ENCODE measurements at places on chromosomes 7 and 10.

GRCh38 chr7:13742811-13743210 lies 246.7 kb downstream of the ETV1 start:
- peak; percentile 47 for DNase-seq

DNA sequence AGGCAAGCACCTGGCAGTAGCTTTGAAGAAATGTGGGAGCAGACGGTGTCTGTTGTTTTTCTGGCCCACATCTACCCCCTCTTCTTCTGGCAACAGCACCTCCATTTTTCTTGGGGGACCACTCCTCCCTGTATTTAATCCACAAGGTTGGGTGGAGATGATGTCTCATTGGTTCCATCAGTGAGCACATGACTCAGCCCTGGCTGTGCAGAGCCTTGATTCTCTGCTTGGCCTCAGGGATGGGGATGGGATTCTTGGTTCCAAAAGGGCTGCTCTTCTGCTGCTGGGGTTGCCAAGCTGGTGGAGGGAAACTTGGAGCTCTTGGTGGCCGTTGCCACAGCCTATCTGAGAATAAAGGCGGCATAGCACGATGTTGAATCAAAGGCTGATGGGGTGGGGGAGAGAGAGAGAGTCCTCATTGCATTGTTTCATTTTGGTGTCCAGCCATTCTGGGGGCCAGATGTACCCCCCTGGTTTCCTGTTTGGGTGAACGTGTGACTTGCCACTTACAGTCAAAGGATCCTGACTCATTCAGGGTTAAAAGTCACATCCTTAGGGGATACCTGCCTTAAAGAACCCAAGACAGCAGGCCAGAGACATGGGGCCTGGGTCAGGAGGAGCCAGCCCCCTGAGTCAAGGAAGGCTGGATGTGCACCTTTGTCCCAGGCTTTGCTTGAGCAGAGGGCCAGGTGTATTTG lies 25.9 kb downstream of the GRK5 start:
- no peak for DNase-seq

DNA sequence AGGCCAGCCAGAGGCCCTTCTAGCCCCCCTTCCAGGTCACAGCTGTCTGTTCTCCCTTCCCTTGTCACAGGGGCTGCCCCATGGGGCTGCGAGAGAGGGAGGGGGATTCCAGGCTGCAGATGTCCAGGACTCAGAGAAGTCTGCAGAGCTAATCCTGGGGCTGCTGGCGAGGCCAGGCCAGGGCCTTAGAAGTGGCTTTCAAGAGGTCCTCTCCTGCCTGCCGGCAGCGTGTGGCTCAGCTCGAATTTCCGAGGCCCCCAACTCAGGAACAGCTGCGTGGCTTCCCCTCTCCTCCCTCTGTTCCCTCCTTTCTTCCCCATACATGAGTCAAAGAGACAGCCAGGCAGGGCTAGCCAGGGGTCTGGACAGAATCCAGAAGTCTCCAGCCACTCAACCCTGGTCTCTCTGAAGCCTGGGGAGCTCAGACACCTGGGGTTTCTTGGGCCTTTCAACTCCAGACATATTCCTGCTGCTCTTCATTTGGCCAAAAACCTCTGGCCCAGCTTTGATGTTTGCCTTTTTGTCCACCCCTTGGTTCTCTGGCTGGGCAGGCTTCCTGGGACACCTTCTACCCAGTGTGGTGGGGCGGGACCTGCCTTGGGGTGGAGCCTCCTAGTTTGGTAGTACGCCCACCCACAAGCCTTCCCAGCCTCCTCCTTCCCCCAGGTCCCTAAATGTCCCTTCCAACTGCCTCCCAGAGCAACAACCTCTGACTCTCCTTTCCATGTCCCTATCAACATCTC lies 21.8 kb upstream of the EIF5AL1 start:
- no peak for DNase-seq

- DNase-seq: no peak
Observed at GRCh38 chr7:45892407-45893035, 4.2 kb downstream of the IGFBP1 start.

DNA sequence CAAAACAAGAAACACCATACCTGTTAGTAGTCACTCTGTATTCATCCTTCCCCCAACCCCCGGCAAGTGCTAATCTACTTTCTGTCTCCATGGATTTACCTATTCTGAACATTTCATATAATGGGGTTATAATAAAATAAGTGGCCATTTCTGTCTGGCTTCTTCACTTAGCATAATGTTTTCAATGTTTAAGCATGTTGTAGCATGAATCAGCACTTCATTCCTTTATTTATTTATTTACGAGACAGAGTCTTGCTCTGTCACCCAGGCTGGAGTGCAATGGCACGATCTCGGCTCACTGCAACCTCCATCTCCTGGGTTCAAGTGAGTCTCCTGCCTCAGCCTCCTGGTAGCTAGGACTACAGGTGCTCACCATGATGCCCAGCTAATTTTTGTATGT lies 69.2 kb downstream of the HIP1 start:
- DNase-seq: no peak

DNA sequence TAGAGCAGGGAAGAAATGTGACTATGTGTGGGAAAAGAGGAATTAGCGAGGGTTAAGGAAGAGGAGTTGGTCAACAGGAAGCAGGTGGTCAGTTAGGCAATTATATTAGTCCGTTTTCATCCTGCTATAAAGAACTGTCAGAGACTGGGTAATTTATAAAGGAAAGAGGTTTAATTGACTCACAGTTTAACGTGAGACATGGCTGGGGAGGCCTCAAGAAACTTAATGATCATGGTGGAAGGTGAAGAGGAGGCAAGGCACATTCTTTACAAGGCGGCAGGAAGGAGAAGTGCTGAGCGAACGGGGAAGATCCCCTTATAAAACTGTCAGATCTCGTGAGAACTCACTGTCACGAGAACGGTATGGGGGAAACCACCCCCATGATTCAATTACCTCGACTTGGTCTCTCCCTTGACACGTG lies 35.0 kb downstream of the RAMP3 start:
- DNase-seq: no peak

GRCh38 chr10:70296406-70296899 lies 12.6 kb upstream of the NPFFR1 start:
- DNase-seq: no peak

DNA sequence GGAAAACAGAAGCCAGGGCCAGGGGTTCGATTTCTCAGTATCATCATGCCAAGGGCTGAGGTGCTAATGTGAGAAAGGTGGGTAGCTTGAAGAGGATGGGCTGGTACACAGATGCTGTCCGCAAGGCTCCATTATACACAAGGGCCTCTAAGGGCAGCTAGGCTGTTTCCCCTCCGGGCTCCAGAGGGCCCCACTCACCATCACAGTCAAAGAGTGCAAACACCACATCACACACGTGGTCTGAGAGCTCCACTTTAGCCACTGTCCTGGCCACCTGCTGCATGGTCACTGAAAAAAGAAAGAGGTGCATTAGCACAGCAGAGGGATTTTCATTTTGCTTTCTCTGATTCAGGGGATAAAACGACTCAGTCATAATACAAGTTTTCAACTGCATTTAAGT lies 20.9 kb upstream of the DNAJB12 start:
- no peak for DNase-seq

- DNase-seq: no peak
Observed at GRCh38 chr7:39413636-39414223, 152.5 kb upstream of the YAE1 start.

GRCh38 chr7:57198801-57199200 lies 66.6 kb upstream of the ZNF479 start:
- DNase-seq: no peak

DNA sequence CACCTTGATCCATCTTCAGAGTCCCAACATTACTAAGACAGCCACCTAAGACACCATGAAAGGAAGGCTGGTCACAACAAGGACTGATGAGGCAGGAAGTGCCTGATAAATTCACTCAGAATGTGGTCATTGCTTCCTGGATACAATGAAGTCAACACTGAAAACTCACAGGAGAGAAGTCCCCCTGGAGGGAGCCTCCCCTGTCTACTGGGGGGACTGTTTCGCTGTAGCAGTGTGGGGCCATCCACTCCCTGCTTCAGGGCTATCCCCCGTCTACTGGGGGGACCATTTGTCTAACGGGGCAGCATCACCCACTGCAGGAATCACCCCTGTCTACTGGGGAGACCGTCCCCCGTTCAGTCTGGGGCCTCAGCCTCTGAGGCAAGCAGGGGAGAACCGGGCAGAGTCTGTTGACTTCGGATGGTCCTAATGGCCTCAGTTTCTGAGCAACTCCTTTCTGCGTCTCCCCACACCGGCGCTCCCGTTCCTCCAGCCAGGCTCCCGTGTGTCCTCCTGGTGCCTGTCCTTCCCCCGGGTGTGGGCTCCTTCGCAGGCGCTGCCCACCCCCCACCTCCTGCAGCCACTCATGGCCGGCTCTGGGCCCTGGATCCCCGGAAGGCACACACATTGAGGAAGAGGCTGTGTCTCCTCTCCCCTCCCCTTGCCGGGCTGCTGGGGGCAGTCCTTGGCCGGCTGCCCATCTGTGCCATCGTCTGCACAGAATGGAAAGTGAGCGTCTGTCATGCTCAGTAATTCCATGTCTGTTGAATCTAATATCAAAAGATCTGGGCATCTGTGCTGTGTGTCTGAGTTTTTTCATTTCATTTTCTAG lies 59.9 kb upstream of the DNAJB6 start:
- peak; percentile 58 for DNase-seq

GRCh38 chr7:78080811-78081210 lies 282.2 kb downstream of the PHTF2 start:
- no peak for DNase-seq

DNA sequence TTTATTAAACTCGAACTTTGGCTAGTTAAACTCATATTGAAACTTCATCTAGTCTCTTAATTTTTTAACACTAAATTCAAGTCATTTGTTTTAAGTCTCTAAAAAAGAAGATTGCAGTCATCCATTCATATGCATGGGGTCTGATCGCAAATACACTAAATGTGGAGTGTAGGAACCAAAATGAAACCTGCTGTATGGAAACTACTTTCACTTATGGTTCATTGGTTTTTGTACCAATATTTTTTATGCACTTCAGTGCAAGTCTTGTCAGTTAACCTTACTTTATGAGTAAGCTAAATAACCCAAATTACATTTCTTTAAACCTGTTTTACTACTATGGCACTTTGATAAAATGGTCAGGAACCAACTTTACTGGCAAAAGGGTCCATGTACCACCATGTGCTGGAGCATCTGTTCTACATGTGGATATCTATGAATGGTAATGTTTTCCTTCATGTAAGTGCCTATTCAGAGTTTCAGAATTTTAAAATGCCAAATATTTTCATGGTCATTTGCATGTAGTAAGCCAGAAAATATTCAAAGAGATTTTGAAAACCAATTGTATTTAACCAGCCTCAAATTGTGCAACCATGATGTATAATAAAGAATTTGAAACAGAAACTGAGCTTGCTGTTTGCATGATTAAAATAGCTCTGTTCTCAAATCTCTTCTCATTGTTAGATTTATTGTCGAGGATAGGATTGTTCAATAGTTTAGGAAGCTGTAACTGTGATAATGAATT lies 7.6 kb upstream of the SUPV3L1 start:
- DNase-seq: no peak

DNA sequence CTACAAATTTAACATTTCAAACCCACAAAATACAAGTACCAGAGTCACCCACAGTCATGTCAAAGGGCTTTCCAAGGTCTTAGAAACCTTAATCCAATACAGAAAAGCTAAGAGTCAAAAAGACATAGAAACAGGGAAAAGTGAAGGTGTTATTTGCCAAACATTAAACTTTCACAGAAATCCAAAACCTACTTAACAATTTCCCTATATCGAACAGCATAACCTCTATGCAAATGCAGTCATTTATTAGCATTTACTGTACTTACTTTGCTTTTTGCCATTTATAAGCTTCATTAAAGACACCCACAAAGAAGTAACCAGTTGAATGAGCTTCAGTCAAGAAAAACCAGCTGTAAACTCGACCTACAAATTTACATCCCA lies 1.6 kb downstream of the PANK1 start:
- no peak for DNase-seq

GRCh38 chr10:133230387-133231195 lies 574 bp downstream of the UTF1 start:
- DNase-seq: no peak

- DNase-seq: no peak
Observed at GRCh38 chr7:137935884-137936508, 65.9 kb downstream of the CREB3L2 start.

DNA sequence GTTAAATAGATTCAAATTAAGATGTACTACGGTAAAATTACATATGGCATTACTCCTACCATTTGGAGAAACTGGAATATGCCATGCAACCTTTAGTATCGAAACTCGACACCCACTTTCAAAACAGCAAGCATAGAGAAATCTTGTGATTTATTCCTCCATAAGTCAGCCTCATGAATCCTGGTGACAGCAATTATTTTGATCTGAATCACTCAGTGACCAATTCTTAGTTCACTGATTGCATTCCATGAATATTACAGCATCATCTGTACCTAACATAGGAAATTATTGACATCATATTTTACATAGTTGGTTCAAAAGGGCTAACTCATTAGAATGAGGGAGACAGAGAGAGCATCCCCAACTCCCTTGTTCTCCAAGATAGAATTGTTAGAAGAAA lies 89.6 kb downstream of the CACNB2 start:
- DNase-seq: no peak

- no peak for DNase-seq
Observed at GRCh38 chr10:1094112-1095057, 38.2 kb downstream of the WDR37 start.
